ENCODE measurements at places on chromosomes 12 and 14.

DNA sequence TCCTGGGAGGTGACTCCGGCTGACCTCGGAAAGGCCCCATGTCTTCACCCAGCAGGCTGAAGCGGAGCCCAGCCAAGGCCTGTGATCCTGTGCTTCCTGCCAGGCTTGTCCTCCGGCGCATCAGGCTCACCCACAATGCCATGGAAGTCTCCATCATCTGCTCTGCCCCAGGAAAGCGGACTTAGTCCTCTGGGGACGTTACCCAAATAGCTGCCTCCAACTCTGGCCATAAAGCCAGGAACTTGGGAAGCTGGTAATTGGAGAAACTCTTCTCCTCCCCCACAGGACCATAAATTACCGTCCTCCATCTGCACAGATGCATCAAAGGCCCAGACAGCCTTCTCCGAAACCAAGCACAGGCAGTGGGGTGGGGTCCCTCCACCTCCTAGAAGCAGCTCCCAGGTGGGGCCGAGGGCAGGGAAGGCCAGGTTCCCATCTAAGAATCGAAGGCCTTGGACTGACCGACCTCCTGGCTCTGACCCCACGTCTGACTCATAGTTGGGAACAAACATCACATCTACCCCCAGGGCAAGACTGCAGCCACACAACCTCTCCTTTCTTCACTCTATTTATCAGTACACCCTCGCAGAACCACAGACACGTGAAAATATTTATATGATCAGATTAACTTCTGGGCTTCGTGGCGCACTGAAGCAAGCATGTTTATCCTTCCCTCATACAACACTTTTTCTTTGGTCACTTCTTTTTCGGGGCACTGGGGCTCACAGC is 56.4 kb downstream of the PITPNM2 start:
- no peak for DNase-seq

DNA sequence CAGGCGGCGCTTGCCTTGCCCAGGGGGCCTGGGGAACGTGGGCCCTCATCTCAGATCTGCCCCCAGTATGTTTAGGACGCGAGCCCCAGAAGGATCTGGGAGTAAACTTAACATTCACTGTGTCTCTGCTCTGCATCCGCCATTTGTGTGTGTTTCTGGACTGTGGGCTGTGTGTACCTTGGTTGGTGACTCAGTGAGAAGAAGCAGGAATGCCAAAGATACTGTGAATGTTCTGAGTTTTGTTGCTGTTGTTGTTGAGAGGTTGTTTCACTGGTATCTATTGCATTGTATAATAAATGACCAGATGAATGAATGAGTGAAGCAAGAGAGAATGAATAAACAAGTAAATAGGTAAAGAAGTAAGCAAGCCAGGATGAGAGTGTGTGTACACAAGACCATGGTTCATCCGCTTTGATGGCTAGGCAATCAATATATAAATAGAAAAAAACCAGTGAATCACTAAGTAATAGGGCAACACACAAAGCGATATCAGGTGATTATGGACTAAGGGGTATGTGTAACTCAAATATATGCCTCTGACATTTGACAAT is 20.5 kb downstream of the MEG3 start:
- no peak for DNase-seq

DNA sequence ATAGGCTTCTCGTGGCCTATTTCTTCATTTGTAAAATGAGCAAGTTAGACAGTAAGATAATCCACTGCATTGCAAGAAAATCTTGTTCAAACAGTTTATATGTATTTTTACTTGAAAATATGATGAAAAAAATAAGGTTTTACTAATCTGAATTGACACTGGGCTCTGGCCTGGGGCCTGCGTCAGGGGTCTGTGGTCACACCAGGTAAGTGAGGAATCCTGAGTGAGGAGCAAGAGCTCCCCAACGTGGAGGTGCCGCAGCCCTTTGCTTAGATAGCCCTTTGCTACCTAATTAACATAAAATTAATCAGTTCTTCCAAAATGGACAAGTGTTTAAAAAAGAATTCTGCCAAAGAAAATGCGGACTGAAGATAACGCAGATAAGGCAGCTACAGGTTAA is 39.1 kb upstream of the STAB2 start:
- DNase-seq = no peak

DNA sequence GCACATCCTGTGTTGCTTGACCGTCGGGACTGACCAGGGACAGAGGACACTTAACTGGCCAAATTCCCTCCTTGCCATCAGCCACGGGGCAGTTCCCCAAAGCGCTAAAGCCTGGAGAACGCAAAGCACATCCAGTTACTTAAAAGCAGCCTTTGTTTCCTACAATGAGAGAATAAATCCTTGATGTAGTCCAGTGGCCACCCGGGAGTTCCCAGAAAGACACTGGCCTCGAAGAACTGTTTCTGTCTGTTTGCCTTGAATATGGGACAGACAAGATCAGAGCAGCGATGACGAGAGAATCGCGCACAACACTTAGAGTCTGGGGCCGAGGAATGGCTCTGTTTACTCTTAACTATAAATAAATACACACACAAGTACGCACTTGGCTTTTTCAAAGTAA is 102.2 kb downstream of the TNFAIP2 start:
- DNase-seq = no peak

DNA sequence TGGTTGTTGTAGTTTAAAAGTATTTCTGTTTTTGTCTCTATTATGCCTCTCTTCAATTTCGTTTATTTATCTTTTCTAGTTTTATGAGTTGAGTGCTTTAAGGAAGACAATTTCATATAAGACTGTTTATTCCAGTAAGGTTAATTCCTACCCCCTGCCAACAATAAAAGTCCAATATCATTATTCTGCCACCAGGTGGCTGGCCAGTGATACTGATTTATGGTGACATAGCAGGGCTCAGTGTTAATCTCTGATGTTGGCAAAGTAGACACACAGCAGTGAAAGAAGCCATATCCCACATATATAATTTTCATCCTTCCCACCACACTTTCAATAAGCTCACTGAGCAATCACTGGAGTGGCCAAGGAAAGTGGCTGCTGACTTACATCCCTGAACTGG is 69.0 kb upstream of the BMP4 start:
- no peak for DNase-seq

DNA sequence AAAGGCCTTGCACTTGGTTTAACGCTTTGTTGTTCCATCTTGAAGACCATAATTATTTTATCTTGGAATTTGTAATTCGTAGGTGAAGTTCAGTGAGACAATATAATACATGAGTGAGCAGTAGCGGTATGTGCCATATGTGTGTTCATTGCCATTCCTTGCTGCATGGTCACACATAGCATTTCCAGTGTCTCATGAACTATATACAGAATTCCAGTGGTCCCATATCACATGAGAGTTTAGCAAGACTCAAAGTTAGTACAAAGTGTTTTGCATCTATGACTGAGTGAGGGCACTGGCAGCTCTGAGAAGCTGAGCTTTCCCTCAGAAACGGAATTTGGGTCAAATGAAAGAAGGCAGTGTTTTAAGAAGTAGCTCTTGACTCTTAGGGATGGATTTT is 359.8 kb downstream of the FOXG1 start:
- no peak for DNase-seq

- DNase-seq = no peak
Observed at GRCh38 chr14:34649344-34649743, 19.4 kb upstream of the SNX6 start.

DNA sequence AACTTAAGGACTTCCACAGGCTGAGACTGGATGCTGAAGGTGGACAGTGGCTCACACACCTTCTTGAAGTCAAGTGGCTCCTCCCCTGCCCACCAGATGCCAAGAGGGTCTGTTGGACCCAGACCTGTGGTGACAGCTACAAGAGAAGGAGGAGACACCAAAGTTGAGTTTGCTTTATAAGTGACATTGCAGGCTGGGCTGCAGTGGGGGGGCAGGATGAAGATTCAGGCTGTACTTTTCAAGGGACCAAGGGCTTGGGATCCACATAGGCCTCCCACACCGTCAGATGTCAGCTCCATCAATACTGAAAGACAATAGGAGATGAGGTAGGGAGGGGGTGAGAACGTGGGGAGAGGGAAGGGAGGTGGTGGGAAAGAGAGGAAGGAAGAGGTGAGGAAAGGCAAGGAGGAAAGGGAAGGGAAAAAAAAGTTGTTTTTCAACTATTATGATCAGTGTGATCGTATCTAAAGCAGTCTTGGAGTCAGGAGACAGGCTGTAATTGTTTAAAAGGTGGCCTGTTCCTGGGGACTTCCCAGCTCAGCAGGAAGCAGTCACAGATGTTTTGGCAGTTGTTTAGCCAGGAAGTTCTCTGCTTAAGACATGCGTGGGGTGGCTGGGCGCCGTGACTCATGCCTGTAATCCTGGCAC is 84.1 kb upstream of the RESF1 start:
- DNase-seq = peak; percentile 69

- DNase-seq = peak; percentile 79
Observed at GRCh38 chr12:69337311-69338090, 10.7 kb upstream of the LYZ start.

GRCh38 chr12:101968770-101969169 is 91.4 kb downstream of the DRAM1 start:
- no peak for DNase-seq

- no peak for DNase-seq
Observed at GRCh38 chr14:103058164-103059055, 1.1 kb upstream of the CDC42BPB start.

DNA sequence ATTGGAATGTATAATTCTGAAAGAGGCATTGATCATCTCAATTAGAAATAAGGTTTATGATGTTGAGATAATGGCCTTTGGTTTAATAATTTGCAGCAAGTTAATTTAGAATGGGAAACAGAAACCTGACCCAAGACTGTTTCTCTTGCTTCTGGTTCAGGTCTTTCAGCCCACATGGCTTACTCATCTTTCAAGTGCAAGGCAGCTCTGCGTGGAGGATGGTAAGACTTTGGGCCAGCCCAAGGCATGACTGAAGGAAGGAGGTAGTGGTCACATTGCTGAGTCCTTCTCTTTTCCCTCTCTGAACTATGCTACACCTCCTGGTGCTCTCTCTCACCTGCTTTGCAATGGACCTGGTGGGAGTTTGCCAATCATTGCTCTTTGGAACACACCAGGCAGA is 98.7 kb downstream of the CAND1 start:
- DNase-seq = no peak

GRCh38 chr12:82688035-82688501 is 1.4 kb downstream of the TMTC2 start:
- no peak for DNase-seq

- no peak for DNase-seq
Observed at GRCh38 chr12:11774821-11775220, 125.3 kb downstream of the ETV6 start.

GRCh38 chr14:103744621-103745395 is 29.2 kb downstream of the ZFYVE21 start:
- DNase-seq = no peak

- no peak for DNase-seq
Observed at GRCh38 chr14:66022526-66022925, 463.6 kb upstream of the CCDC196 start.

GRCh38 chr14:70073924-70074566 is 114.7 kb downstream of the SLC8A3 start:
- peak; percentile 69 for DNase-seq

DNA sequence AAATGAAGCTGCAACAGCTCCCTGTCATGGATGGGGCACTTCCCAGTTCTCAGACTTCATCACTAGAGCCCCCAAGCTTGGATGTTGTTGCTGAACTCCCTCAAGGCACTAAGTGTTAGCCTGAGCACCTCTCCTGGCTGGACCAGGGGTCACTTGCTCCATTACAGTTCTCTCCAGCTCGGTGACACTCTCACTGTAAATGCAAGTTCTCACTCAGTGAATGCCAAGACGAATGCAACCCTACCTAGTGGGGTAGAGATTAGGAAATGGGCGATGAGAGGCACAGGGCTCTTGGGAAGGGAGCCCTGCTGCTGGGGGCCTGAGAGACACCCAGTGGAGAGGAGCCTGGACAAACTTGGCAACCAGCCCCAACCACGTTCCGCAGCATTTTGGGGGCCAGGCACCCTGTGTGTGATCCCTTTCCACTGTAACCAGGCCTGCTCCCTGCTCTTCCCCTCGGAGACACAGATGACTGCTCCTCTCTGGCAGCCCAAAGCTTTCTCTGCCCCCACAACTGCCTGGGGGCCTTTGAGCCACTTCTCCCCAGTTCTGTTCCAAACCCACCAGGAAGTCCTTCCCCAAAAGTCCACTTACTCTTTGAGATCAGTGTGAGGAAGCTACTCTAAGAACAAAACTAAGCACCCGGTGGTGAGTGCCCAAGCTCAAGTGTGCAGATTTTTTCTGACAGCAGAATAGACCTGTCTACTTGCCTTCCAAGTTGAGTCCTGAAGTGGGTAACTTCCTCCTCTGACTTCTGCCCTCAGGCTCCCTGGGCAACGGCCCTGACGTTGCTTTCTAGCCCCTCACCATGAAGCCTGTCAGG is 8.0 kb upstream of the SELPLG start:
- DNase-seq = no peak

- no peak for DNase-seq
Observed at GRCh38 chr14:100781952-100782351, 44.0 kb upstream of the MEG3 start.

- DNase-seq = no peak
Observed at GRCh38 chr12:28367993-28368392, 177.7 kb downstream of the CCDC91 start.

DNA sequence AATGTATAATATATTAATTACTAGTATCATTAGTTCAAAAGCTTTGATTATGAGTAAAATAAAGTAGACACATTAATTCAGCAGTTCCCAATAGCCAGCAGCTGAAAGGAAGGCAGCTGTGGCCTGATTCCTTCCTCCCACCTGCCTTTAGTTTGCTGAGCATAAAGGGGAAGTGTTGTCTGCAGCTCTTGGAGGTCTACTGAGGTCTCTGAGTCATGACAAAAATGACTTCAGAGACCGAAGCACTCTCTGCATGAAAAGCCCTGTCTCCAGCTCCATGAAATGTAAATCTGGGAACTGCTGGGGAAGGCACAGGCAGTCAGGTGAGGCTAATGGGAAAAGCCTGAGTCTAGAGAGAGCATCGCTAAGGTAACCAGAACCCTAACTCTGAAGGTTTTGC is 165.4 kb downstream of the NRXN3 start:
- DNase-seq = peak; percentile 23

DNA sequence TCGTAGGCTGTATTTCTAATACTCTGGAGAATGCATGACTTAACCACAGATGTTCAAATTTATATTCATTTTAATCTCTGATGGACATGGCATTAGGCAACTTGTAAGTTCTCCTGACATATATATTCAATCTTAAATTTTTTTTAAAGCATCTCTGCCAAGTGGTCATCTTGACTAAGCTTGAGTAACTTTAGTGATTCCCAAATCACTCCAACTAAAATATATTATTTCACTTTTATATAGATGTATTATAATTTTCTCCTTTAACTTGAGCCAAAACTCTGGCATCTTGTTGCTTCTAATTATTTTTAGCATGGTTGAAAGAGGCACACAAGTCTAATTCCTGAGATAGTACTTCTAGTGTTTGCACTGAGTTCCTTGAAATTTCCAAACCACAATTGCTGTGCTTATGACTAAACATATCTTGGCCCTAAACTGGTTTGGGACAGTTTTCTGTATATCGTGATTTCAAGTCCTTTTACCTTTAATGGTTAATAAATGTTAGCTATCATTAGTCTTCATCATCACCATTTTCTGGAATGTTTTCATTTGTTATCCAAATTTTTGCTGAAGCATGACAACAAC is 8.4 kb downstream of the LRFN5 start:
- no peak for DNase-seq

DNA sequence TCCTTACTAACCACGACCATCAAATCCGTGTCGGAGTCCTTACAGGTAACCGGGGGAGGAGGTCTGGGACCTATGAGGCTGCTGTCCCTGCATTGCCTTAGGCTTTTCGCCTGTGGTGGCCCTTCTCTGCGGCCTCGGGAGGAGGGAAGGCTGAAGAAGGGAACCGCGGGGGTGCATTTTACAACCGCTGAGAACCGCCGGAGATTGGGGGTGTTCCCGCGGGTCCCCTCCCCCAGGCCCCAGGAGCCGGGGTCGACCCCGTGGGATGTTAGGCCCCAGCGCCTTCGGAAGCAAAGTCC is 549 bp downstream of the GPHN start:
- no peak for DNase-seq

Data from inflammatory macrophage (primary cell).